ENCODE measurements at places on chromosomes 3 and 15. TPM values are rescaled to one million over a fixed set of nuclear protein-coding genes. Genes with fewer than 3 reads are reported as not detected.

PLA2G4F gene
- not detected for total RNA-seq

- DNase-seq, result peak; percentile 30
Observed at GRCh38 chr3:17602126-17602525, 140.3 kb downstream of the TBC1D5 start.

DNA sequence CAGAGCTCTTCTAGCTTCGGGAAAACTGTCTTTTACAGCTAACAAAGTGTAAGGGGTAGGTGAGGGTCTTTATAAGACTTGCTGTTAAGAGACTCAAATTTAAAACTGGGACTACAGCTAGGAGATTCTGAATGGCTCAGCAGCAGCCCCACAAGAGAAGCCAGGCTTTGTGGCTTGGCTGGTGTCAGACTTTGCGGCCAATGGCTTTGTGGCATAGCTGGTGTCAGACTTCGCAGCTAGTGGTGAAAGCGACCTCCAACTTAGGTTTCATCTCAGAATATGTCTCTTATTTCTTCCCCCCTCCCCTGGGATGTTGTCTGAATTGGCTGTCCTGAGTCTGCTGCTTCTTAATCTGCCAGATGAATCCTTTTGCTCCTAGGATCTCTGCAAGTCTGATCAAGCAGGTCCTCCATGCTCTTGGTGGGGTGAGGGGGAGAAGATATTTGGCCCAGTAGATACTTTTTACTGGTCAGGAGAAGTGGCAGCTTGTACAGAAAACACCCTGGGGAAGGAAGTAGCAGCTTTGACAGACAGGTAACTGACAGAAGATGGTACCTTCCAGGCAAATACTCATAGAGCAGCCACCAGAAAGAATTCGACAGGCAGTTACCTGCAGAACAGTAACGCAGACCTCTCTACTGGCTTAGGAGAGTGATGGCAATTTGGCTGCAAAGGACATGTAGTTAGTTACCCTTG, 8.4 kb downstream of the BOC start:
- DNase-seq, result no peak

- no peak for DNase-seq
Observed at GRCh38 chr15:74547616-74548015, 6.6 kb downstream of the ARID3B start.

GRCh38 chr3:11835028-11835639, 11.6 kb downstream of the TAMM41 start:
- DNase-seq, result peak; percentile 10

DNA sequence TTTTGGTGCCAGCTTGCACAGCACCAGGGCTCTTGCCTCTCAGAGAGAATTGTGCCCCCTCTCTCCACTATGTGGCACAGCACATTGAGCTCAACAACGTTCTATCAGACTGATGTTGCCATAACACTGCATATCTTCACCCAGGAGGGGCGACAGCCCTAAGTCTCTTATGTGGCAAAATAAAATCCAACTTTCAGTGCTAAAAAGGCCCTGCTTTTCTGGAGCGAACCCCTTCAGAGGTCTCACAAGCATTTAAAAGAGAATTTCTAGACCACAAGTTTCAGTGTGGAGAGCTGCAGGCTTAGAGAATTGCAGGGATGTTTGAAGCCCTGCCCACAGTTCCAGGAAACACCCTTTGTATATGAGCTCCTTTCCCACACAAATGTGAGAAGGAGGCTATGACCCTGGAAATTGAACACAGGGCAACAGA, 85.5 kb downstream of the LIPC start:
- DNase-seq, result no peak

Measured in HT1080 (cell line).